ENCODE measurements at places on chromosomes 5 and 9.

DNA sequence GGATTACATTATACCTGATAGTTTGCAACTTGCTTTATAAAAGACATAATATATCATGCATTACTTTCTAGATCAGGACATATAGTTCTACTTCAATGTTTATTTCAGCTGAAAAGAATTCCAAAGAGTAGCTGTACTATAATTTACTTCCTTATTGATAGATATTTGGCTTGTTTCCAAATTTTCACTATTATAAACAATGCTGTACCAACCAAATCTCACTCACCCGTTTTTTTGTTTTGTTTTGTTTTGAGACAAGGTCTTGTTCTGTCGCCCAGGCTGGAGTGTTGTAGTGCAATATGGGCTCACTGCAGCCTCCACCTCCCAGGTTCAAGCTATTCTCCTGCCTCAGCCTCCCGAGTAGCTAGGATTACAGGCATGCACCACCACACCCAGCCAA is 132.7 kb downstream of the GNAQ start:
- DNase-seq: no peak

- no peak for DNase-seq
These were observed 42.1 kb upstream of the ZNF622 start for GRCh38 chr5:16507716-16508115.

DNA sequence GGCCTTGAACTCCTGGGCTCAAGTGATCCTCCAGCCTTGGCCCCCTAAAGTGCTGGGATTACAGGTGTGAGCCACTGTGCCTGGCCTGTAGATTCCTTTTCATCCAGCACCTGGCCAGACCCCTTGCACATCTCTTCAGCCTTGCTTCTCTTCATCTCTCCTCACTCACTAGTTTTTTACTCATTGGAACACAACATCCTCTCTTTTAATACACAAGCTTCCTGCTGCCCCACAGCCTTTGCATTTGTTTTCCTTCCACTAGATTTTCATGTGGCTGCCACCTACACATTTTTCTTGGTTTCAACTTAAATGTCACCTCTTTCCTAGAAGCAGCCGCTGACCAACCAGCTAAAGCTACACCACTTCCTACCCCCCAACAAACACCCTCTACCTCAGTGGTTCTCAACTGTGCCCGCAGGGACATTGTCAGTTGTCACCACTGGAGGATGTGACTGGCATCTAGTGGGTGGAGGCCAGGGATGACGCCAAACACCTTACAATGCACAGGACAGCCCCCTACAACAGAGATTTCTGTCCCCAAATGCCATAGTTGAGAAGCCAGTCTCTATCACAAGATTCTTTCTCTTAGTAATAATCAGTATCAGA is 33.7 kb downstream of the HAVCR1 start:
- peak; percentile 56 for DNase-seq

GRCh38 chr9:81896070-81896469 is 32.2 kb upstream of the SPATA31D4 start:
- no peak for DNase-seq

- DNase-seq: no peak
These were observed 29.5 kb upstream of the SMAD5 start for GRCh38 chr5:136103118-136103517.

Data from central memory CD4-positive, alpha-beta T cell (primary cell).